ENCODE measurements at places on chromosomes 4 and X.

DNA sequence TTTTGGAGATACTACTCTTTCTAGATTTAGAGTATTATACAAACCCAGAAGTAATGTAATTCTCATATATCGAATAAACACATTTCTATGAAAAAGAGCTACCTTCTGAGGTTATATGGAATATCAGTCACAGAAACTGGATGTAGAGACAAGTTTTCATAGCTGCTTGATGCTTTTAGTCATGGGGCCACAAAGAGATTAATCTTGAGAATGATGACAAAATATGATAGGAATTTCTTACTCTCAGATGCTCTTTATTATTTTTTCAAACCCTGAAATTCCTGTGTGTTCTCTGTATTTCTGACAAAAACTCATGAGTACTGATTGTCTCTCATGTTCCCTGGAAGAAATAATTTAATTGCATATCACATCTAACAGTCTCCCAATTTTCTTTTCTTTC is 662.5 kb downstream of the RAPGEF2 start:
- DNase-seq: no peak

GRCh38 chr4:187995322-187996207 is at the start of gene ZFP42:
Gene ZFP42 (plus strand): TSS chr4:187995771. CDS start chr4:188002808, 7,037 bp downstream.
- DNase-seq: no peak

DNA sequence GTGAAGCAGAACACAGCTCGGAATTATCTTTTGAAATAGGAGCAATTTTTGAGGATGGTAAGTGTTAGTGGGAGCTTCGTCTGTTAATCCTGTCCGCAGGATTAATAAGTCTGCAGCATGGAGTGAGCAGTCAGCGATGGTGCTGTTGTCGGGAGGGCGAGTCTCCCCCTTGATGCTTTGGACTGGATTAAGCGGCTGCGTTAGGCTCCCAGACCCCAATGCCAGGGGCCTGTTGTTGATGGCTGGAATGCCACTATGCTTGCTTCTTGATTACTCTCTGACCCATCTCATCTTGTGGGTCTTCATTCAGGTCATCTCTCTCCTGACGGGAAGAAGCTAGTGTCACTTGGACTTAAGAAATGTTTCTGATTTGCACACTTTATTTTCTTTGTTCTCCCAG is 332.6 kb downstream of the ARHGAP10 start:
- no peak for DNase-seq

- DNase-seq: no peak
Measured at GRCh38 chrX:8848911-8849310, 47.7 kb upstream of the FAM9A start.

DNA sequence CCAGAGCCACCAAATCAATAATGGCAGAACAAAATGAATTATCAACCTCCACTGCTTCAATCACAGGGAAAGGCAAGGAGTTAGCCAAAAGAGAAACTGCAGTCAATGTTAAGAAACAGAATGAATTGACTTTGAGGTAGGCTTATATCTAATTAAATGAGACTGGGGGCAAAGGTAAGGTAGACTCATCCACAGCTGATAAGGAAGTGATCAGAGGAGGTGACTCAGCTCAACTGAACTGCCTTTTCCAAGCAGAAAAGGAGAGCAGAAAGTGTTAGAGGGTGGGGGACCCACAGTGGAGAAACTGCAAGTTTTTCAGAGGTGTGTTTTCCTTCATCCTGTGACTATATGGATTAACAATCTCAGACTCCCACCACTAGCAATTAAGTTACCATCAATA is 345.8 kb upstream of the PPARGC1A start:
- DNase-seq: no peak

- DNase-seq: no peak
Measured at GRCh38 chr4:184100297-184100885, 117.3 kb downstream of the ENPP6 start.

DNA sequence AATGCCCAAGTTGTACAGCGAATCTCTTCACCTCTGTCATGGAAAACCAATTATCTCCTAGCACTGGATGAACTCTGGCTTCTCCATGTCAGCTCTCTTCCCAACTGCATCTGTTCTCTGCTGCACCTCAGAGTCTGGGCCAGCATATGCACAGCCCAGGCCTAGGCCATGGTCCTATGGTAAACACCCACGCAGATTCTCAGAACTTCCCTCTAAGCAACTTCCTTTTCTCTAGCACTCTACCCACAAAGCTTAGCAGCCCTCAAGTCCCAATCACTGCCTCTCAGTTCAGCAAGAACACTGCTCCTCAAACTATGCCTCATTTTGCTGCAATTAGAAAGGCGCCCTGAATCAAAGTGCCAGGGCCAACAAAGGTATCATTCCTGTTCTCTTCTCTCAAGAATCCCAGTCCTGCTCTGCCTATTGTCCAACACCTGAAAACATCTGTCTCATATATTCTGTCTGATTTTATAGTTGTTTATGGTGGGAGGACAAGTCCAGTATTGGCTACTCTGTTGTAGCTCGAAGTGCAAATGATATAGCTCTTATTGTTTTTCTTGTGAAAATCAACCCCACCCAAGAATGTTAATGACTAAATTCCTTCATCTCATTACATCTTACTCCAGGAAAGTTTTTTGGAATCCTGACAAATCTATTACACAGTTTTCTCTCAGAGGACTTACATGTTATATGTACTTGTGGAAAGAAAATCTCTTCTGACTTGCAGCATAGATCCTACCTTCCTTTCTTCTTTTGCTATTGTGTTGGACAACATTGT is 85.4 kb downstream of the DCHS2 start:
- DNase-seq: no peak

DNA sequence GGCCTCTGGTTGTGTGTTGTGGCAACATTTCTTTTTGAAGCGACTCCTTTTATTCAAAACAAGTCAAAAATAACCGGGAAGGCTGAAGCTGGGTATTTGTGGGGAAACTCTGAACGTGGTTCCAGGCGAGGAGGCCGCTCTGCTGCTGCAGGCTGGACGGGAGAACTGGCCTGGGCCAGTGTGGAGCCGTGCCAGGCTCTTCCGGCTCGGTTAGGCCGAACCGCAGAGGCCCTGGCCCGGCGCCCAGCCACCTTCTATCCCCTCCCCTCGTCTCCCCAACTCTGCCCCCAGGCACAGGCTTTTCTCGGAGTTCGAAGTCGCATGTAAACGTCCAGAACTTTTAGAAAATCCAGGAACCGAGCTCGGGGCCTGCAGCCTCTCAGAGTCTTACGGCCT is 2.4 kb upstream of the BCOR start:
- DNase-seq: no peak

GRCh38 chr4:187256897-187257296 is 533.2 kb upstream of the FAT1 start:
- no peak for DNase-seq

DNA sequence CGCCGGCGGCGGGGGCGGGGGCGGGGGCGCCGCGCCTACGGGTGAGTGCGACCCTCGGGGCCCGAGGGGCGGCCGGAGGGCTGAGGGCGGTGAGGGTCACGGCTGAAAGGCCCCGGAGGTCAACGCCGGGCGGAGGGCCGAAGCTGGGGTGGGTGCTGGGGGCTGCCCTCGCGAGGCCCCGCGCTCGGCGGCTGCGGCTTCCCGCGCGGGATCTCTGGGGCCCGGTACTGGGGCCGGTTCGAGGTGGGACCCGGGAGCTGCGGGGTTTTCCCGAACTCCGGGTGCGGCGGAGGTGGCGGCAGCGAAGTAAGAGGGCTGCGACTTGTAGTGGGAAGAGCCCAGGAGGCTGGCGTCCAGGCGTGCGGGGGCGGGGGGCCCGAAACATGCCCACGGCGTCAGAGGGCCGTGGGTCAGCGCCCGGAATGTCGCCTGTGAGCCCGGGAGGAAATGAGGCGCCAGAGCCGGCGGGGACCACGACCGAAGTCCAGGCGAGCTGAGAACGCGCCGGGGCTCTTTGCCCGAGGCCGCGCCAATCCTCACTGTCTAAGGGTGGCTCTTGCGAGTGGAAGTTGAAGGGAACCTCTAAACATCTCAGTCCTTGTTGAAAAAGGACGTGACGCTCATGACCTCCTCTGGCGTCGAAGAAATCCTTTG is 407 bp downstream of the IL13RA1 start:
- no peak for DNase-seq

- no peak for DNase-seq
Measured at GRCh38 chr4:7736436-7737267, 203.0 kb downstream of the AFAP1 start.

DNA sequence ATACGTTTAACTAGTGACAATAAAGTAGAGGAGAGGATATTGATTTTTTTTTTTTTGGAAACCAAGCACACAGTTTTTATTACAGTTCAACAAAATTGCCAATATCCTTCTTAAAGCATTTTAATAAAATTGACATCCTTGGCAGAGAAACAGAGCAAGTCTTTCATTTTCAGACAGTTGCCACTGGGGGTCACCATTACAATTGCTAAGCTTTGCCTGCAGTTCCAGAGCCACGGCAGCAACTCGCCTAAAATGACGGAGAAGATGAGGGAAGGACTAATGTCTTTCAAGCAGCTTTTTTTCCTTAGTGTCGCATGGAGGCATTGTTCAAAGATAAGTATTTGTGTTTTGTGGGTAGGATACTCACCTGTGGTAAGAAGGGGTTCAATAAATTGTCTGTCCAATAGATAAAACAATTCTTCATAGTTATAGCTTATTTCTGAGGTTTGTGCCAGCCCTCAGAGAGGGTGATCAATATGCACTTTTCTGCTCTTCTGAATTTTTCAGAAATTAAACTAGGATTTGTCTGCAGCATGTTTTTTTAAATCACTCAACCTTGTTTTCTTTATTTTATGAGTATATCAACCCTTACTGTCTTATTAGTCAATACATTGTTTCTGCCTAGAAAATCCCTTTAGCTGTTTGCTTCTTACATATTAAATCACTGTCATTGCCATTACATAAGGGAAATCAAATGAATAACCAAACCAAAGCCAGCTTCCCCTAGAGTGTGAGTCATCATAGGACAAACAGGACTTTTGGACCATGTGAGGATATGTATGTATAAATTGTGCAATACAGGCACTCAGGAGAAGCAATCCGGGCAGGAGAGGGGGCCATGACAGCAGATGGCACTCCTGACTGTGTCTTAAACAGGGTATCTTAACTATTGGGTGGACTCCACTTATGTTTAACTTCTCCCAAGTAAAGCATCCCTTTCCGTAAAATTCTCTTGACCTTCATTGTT is 508.1 kb upstream of the ARX start:
- no peak for DNase-seq

DNA sequence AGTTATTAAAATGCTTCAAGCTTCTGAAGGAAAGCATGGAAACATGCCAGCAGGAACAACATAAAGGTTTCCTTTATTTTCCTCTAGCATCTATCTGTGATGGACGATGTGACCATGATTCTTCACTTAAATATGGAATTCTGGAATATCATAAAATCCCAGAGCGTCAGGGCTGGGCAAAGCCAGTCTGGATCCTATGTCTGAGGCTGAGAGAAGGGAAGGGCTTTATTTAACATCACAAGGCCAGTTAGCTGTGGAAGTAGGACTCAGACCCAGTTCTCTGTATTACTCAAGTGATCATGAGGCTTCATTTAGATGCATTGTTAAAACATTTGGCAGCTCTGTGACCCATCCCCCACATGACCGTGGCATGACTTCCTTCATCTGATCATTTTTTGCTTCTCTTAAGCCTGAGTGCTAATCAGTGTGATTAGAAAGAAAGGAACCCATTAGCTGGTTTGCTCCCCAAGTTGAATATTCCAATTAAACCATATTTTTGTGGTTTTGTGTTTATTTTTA is 40.9 kb upstream of the EOLA2 start:
- no peak for DNase-seq

GRCh38 chrX:119008110-119008744 is 33.8 kb downstream of the LONRF3 start:
- no peak for DNase-seq

DNA sequence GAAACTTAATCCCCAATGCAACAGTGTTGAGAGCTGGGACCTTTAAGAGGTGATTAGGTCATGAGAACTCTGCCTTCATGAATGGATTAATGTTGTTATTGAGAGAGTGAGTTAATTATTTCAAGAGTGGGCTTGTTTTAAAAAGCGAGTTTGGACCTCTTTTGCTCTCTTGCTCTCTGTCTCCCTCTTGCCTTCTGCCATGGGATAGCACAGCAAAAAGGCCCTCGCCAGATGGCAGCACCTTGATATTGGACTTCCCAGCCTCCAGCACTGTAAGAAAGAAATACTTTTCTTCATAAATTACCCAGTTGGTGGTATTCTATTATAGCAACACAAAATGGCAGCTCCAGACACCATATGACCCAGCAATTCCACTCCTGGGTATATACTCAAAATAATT is 7.0 kb upstream of the ATP6AP2 start:
- no peak for DNase-seq

- DNase-seq: no peak
Measured at GRCh38 chr4:1775731-1776500, 17.2 kb upstream of the FGFR3 start.

GRCh38 chr4:73211968-73212367 is 46.6 kb downstream of the ANKRD17 start:
- no peak for DNase-seq

DNA sequence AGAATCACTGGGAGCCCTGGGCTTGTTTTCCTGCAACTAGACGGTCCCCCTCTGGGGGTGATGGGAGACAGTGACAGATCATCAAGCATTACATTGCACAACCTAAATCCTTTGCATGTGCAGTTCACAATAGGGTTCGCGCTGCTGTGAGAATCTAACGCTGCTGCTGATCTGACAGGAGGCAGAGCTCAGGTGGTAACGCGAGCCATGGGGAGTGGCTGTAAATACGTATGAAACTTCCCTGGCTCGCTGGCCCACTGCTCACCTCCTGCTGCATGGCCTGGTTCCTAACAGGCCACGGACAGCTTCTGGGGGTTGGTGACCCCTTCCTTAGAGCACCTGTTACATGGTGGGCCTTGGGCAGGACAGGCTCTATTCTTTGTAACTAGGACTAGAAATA is 10.4 kb downstream of the PAQR3 start:
- DNase-seq: no peak

DNA sequence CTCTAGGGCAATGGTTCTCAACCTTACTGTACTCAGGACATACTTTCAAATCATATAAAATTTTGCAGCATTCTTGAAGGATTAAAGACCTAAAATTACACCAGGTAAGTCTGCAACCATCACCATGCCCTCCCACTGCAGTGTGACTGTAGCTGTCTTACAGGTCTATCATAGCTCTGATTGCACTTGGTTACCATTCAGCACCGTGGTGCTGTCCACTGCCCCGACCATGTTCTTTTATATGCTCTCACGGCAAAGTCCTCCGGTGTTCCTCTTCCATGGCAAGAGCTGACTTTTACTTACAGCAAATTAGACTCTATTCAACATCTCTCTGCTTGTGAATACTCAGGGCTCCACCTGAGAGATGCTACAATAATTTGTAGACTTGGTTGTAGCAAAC is 11.5 kb downstream of the CRMP1 start:
- DNase-seq: no peak

- DNase-seq: no peak
Measured at GRCh38 chrX:150849486-150849885, 49.0 kb downstream of the CD99L2 start.

- DNase-seq: no peak
Measured at GRCh38 chrX:27998666-27999065, 17.4 kb upstream of the DCAF8L1 start.

GRCh38 chr4:73816814-73817213 is 19.7 kb upstream of the CXCL6 start:
- DNase-seq: no peak
